ENCODE measurements at places on chromosomes 16 and 17. TPM values are rescaled to one million over a fixed set of nuclear protein-coding genes. Genes with fewer than 3 reads are reported as not detected.

Gene TEKT3
- not detected for total RNA-seq

Gene SLC9A5
- total RNA-seq, result 8.3 TPM

Gene NEUROD2
- not detected for total RNA-seq

Gene TMIGD1
- not detected for total RNA-seq

Gene MFAP4
- not detected for total RNA-seq

Gene KRTAP17-1
- total RNA-seq, result not detected

Gene MT1G
- total RNA-seq, result 3.4 TPM

Gene SLC6A2
- total RNA-seq, result not detected

Gene SNX11
- 24.5 TPM for total RNA-seq

Gene LIMD2
- total RNA-seq, result 76.7 TPM

Gene HBA1
- not detected for total RNA-seq

Gene MAF
- total RNA-seq, result 26.1 TPM

Gene SLC46A1
- 3.6 TPM for total RNA-seq

Gene TMEM92
- not detected for total RNA-seq

Gene SPNS3
- total RNA-seq, result 4.4 TPM

Gene TP53TG3C
- not detected for total RNA-seq

Gene SCNN1B
- total RNA-seq, result not detected

Gene COPRS
- 33.9 TPM for total RNA-seq

Gene CCL13
- not detected for total RNA-seq

Gene ITGB3
- 0.10 TPM for total RNA-seq

Gene HAS3
- 0.31 TPM for total RNA-seq

Gene LYRM9
- total RNA-seq, result 1.3 TPM

Gene CCL5
- total RNA-seq, result 14.7 TPM

Gene DNAAF8
- 0.09 TPM for total RNA-seq

Gene RTN4RL1
- total RNA-seq, result 0.06 TPM

Gene KRT14
- total RNA-seq, result not detected

Gene CDH16
- total RNA-seq, result not detected

Gene CCL14
- total RNA-seq, result not detected

Gene C1QTNF1
- total RNA-seq, result not detected

Gene SYNGR3
- 9.0 TPM for total RNA-seq

Gene FOXC2
- total RNA-seq, result not detected

Gene KRT31
- not detected for total RNA-seq

Gene DECR2
- 12.6 TPM for total RNA-seq

Gene C1QL1
- total RNA-seq, result not detected

Gene PDIA2
- not detected for total RNA-seq

Gene CDH15
- total RNA-seq, result 0.75 TPM

Gene MT1E
- 1.6 TPM for total RNA-seq

Gene LPO
- 0.16 TPM for total RNA-seq

Gene SDK2
- total RNA-seq, result 1.5 TPM

Gene LHX1
- not detected for total RNA-seq

Gene CCNF
- total RNA-seq, result 111 TPM

Gene TBC1D3G
- total RNA-seq, result not detected

Gene MGAT5B
- total RNA-seq, result 0.77 TPM

Gene GIT1
- 67.8 TPM for total RNA-seq

Gene METTL9
- 92.2 TPM for total RNA-seq

Gene NKD1
- total RNA-seq, result 2.1 TPM

Gene MTHFSD
- total RNA-seq, result 21.8 TPM

Gene ACE
- total RNA-seq, result 0.39 TPM

Gene SLC12A3
- not detected for total RNA-seq

Gene NPIPA2
- 4.1 TPM for total RNA-seq

Gene NPIPA8
- total RNA-seq, result 28.9 TPM

Gene TMEM88
- total RNA-seq, result 1.3 TPM

Gene ARL5C
- total RNA-seq, result not detected

Gene ADAD2
- total RNA-seq, result not detected

Gene ZPBP2
- total RNA-seq, result not detected

Gene RAPGEFL1
- 5.3 TPM for total RNA-seq

Gene CDH11
- not detected for total RNA-seq

Measured in activated naive CD4-positive, alpha-beta T cell treated with anti-CD3 and anti-CD28 coated beads, Interleukin-2, amount 50 U/mL, for 72 hours (primary cell).